ENCODE measurements at places on chromosomes 12 and 14. TPM values are rescaled to one million over a fixed set of nuclear protein-coding genes. Genes with fewer than 3 reads are reported as not detected.

PKP2 gene
- total RNA-seq, result not detected

SMOC1 gene
- total RNA-seq, result not detected

- H3K4me1 ChIP-seq, result no peaks in the 10 kb centered on the region
- H3K27ac ChIP-seq, result no peak overlapping the region
- H3K36me3 ChIP-seq, result no peaks in the 10 kb centered on the region
- DNase-seq, result no peak
These were observed 52.1 kb downstream of the HSPB8 start for GRCh38 chr12:119230807-119231206.

GRCh38 chr12:29591140-29592020 lies 93.9 kb upstream of the OVCH1 start:
- peaks cover 2% of the 10 kb centered on the region for H3K27me3 ChIP-seq
- no peak for DNase-seq
- no peaks in the 10 kb centered on the region for H3K36me3 ChIP-seq
- no peak overlapping the region for H3K27ac ChIP-seq

GRCh38 chr14:61832783-61833182 lies 70.6 kb downstream of the SNAPC1 start:
- peaks cover 9% of the 10 kb centered on the region for H3K27me3 ChIP-seq
- no peak overlapping the region for H3K27ac ChIP-seq
- DNase-seq, result no peak
- no peak overlapping the region for H3K4me3 ChIP-seq

C3AR1 gene
- 9.1 TPM for total RNA-seq

DNA sequence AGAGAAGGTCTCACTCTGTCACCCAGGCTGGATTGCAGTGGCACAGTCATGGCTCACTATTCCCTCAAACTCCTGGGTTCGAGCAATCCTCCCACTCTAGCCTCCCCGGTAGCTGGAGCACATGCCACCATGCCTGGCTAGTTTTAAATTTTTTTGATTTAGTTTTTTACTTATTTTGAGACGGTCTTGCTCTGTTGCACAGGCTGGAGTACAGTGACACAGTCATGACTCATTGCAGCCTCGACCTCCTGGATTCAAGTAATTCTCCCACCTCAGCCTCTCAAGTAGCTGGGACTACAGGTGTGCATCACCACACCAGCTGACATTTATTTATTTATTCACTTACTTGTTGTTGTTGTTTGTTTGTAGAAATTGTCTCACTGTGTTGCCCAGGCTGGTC lies 22.2 kb upstream of the DIP2B start:
- no peaks in the 10 kb centered on the region for H3K4me1 ChIP-seq
- H3K27me3 ChIP-seq, result no peaks in the 10 kb centered on the region
- no peak overlapping the region for H3K4me3 ChIP-seq
- DNase-seq, result no peak

GRCh38 chr14:67335781-67336180 lies 23.8 kb downstream of the ATP6V1D start:
- peaks cover 42% of the 10 kb centered on the region for H3K36me3 ChIP-seq
- DNase-seq, result peak; percentile 24
- H3K4me1 ChIP-seq, result no peaks in the 10 kb centered on the region
- no peak overlapping the region for H3K27ac ChIP-seq
- no peaks in the 10 kb centered on the region for H3K27me3 ChIP-seq
- no peak overlapping the region for H3K4me3 ChIP-seq

DNA sequence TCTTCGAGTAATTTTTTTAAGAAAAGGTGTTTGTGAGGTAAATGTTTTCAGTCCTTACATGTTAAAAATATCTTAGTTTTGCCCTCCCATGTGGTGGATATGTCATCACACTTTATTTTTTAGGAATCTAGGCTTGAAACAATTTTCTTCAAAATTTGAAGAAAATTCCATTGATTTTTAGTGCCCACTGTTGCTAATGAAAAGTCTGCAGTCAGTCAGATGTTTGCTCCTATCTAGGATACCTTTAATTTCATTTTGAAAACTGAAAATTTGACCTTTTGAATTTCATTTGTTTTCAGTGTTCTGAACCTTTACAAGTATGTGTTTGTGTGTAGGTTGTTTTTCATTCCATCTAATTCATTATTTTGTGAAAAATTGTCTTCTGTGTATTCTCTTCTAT lies 105.4 kb downstream of the LRRK2 start:
- H3K27ac ChIP-seq, result no peak overlapping the region
- no peak overlapping the region for H3K4me3 ChIP-seq
- no peaks in the 10 kb centered on the region for H3K4me1 ChIP-seq
- DNase-seq, result no peak
- H3K36me3 ChIP-seq, result no peaks in the 10 kb centered on the region

DNA sequence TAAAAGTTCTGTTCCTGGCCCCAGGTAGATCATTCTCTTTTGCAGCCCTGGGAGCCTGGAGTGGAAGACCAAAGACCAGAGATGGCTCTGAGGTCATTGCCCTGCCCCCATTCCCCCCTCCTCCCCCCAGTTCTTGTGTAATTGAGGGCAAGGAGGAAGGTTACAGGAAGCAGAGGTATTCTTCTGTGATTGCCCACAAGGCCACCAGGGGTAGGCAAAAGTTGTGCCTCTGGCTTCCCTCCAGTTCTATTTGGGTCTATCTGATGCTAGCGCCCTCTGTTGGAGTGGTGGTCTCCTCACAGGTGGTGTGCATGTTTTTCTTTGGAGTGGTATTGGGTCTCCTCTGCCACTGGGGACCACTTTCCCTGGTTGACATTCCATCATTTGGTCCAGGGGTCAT lies 41.2 kb upstream of the CRY1 start:
- no peaks in the 10 kb centered on the region for H3K36me3 ChIP-seq
- H3K27ac ChIP-seq, result no peak overlapping the region
- peak; percentile 60 for DNase-seq
- peaks cover 6% of the 10 kb centered on the region for H3K4me1 ChIP-seq

DNA sequence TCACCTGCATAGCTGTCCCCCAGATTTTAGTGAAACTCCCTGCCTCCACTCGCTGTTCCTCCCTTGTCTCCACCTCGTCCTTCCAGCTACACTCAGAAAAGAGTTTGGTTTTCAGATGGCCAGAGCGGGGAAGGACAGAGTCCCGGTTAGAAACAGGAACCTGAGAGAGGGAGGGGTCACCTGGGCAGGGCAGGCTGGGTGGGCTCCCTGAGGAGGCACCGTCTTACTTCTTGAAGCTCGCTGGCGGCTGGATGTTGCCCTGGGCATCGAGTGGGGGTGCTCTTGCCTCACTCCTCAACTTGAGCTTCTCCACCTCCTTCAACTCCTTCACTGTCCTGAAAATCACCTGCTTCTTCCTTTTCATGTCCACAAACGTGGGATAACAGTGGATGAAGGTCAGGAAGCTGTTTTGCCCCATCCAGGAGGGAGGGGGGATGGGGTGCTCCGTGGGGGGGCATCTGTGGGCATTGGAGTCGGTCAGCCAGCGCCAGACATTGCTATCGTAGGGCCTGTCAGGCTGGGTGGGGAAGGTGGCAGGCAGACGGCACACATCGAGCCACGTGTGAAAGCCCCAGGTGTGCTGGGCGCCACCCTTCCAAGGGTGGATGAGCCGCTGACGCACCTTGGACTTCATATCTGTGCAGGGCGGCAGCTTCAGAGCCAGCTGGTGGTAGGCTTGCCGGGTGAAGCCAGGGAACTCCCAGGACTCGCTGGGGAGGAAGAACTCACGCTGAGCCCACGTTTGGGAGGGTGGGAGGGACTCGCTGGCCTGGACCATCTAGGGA lies 2.0 kb downstream of the TEX52 start:
- no peak overlapping the region for H3K4me3 ChIP-seq
- H3K27ac ChIP-seq, result no peak overlapping the region
- peaks cover 19% of the 10 kb centered on the region for H3K36me3 ChIP-seq
- no peaks in the 10 kb centered on the region for H3K4me1 ChIP-seq
- no peak for DNase-seq

- DNase-seq, result no peak
- H3K4me1 ChIP-seq, result peaks cover 51% of the 10 kb centered on the region
- no peak overlapping the region for H3K4me3 ChIP-seq
- peak overlapping the region; percentile 26 for H3K27ac ChIP-seq
- peaks cover 69% of the 10 kb centered on the region for H3K36me3 ChIP-seq
These were observed 20.9 kb downstream of the RASSF3 start for GRCh38 chr12:64631197-64631596.

GRCh38 chr14:34981743-34982420 lies 910 bp upstream of the SRP54 start:
- DNase-seq, result peak; percentile 59
- peaks cover 17% of the 10 kb centered on the region for H3K36me3 ChIP-seq
- H3K27me3 ChIP-seq, result no peaks in the 10 kb centered on the region

DNA sequence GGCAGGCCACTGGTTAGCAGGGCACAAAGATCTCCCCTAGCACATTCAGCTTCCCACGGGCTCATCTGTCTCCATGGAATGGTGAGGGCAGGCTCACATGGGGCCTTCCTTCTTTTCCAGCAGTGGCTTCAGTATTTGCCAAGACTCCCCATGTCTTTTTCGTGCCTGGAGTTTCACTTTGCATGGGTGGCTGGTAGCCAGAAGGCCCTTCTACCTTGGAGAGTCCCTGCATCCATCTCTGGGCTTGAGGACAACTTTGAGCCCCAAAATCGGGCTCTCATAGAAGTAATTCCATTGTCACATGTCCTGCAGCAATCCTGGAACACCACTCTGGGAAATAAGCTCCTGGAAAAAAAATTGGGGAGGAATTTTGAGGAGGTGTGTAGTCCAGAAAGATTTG lies 42.1 kb downstream of the NFKBIA start:
- no peaks in the 10 kb centered on the region for H3K27me3 ChIP-seq
- DNase-seq, result no peak
- no peak overlapping the region for H3K4me3 ChIP-seq
- H3K27ac ChIP-seq, result no peak overlapping the region

INSM2 gene
- total RNA-seq, result not detected

- H3K27me3 ChIP-seq, result no peaks in the 10 kb centered on the region
- H3K4me1 ChIP-seq, result peaks cover 11% of the 10 kb centered on the region
- peaks cover 12% of the 10 kb centered on the region for H3K36me3 ChIP-seq
- H3K4me3 ChIP-seq, result no peak overlapping the region
- no peak for DNase-seq
These were observed 38.5 kb downstream of the TMEM120B start for GRCh38 chr12:121751034-121751433.

DNA sequence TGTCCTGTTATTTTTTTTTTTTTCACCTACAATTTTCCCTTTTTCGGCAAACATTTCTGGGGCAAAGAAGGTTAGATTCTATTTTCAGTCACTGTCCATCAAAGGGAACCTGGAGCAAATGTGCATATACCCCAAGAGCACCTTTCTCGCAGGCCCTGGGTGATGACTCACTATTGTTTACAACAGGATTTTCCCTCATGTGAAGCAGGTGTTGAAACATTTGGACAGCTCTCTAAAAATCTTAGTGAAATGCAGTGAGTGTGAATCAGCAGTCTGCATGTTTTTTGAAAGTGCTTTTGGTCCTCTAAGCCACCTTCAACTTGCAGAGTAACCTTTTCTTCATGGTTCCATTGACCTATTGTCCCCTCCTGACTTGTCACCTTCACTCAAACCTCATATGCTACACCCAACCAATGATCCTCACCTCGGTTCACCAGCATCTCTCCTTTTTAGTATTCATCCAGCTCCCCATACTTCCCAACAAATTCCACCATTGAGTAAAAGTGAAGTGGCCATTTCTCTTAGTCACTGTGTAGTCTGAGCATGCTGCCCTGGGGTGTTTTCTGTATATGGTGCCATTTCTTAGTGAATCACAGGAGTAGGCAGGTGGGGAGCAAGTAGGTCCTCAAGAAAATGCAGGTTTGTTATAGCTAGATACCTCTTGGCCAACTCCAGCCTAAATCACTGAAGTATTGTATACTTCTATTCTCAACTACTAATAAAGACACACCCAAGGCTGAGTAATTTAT lies 260.2 kb downstream of the BMP4 start:
- H3K36me3 ChIP-seq, result no peaks in the 10 kb centered on the region
- H3K4me1 ChIP-seq, result no peaks in the 10 kb centered on the region
- no peak for DNase-seq
- no peaks in the 10 kb centered on the region for H3K27me3 ChIP-seq
- no peak overlapping the region for H3K4me3 ChIP-seq

GRCh38 chr12:127230843-127231260 lies 1036.1 kb upstream of the TMEM132C start:
- DNase-seq, result no peak
- no peaks in the 10 kb centered on the region for H3K27me3 ChIP-seq
- no peak overlapping the region for H3K4me3 ChIP-seq
- H3K27ac ChIP-seq, result no peak overlapping the region
- no peaks in the 10 kb centered on the region for H3K36me3 ChIP-seq

C14orf39 gene
- total RNA-seq, result not detected

DNA sequence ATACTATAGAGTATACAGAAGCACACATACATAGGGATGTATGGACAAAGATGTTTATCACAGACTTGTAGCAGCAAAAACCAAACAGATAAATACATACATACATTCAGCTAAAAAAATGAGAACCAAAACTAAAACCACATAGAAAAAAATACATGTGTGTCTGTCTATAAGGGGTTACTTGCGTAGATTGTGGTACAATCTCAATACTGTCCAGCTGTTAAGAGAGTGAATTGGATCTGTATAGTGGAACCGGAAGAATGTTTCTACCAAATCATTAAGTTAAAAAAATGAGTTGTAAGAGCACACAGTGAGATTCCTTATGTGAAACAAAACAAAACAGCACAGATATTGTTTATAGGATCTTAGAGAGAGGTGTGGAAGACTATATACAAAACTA lies 44.2 kb upstream of the DCD start:
- no peaks in the 10 kb centered on the region for H3K4me1 ChIP-seq
- H3K4me3 ChIP-seq, result no peak overlapping the region
- no peak overlapping the region for H3K27ac ChIP-seq

DNA sequence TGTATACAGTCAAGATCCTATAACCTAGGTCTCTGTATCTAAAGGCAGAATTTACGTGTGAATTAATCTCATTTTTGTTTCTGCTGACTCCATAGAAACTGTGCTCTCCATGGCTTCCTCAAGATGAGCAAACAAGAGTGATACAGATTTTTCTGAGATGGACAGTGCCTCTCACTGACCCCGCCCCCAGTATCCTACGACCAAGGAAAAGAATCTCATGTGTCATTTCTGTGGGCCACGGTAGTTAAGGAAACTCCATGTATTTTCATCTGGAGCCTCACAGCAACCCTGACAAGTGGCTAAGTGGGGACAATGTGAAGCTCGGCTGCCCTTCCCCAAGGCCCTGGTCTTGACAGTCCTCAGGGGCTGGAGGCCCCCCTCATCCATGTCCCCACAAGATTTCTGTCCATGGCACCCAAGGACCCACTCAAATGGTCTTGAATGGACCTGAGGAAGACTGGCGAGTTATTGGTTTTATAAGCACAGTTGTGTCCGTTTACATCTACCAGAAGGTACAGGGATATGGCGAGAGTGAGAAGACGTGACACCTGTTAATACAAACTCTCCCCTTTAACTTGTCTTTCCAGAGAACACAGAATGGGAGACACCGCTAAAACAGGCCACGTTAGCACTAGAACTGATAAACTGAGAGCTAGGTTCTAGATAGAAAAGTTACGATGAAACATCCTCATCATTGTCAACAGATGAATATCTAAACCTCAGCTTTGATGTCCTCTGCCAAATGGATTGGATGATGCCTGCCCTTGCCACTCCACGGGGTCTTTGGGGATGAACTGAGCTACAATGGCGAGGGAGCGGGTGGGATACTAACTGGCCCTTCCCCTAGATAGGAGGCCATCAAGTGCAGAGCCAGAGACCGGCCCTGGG lies 108.4 kb upstream of the EGLN3 start:
- H3K27ac ChIP-seq, result peak overlapping the region; percentile 61
- peak overlapping the region; percentile 69 for H3K4me3 ChIP-seq
- DNase-seq, result no peak

GRCh38 chr14:66081594-66082376 lies 404.4 kb upstream of the CCDC196 start:
- no peak overlapping the region for H3K4me3 ChIP-seq
- H3K27ac ChIP-seq, result no peak overlapping the region
- H3K4me1 ChIP-seq, result no peaks in the 10 kb centered on the region
- no peak for DNase-seq
- H3K27me3 ChIP-seq, result peaks cover 26% of the 10 kb centered on the region
- no peaks in the 10 kb centered on the region for H3K36me3 ChIP-seq

Measured in activated CD8-positive, alpha-beta T cell treated with anti-CD3 and anti-CD28 coated beads, Interleukin-2, amount 10 ng/mL, durations not matched to agents 7 days and 5 days (primary cell).